ENCODE measurements at places on chromosomes 13 and 19.

DNA sequence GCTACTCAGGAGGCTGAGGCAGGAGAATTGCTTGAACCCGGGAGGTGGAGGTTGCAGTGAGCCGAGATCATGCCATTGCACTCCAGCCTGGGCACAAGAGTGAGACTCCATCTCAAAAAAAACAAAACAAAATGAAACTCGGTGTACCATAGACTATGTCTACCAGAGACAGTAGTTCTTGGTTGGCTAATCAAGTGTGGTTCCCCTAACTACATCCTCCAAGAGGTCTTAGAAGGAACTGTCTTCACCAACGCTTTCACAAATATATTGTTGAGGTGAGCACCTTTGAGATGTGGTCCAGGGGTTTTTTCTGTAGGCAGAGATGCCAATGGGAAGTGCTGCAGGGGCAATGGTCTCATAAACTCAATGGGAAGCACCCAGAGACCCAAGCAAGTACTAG is 48.0 kb downstream of the RFC3 start:
- no peak for DNase-seq

GRCh38 chr19:49301165-49301865 is 23.7 kb downstream of the SLC6A16 start:
- DNase-seq, result peak; percentile 49

DNA sequence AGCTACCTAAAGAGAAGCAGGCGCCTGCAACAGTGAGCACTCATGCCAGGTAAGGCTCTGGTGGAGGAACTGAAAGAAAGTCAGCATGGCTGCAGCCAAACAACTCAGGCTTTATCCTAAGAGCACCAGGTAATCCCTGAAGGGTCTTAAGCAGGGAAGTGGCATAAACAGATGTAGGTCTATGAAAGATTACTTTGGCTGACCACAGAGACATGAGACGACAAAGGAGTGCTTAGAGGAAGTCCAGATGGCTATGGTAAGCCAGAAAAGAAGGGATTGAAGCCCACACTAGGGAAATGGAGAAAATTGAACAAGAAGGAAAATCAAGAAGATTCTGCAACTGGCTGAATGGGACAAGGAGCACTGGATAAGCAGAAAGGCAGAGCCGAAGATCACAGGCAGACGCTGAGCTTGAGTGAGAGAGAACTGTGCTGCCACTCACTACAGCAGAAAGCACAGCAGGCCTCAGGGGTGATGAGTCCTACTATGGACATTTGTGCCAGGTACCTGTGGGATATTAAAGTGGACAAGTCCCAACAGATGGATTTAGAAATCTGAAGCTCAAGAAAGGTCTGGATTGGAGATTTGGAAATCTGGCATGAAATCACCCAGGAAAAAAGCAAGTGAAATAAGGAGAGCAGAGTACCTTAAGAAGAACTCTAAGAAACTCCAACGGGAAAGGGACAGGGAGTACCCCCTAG is 4.2 kb downstream of the RCBTB1 start:
- DNase-seq, result no peak

DNA sequence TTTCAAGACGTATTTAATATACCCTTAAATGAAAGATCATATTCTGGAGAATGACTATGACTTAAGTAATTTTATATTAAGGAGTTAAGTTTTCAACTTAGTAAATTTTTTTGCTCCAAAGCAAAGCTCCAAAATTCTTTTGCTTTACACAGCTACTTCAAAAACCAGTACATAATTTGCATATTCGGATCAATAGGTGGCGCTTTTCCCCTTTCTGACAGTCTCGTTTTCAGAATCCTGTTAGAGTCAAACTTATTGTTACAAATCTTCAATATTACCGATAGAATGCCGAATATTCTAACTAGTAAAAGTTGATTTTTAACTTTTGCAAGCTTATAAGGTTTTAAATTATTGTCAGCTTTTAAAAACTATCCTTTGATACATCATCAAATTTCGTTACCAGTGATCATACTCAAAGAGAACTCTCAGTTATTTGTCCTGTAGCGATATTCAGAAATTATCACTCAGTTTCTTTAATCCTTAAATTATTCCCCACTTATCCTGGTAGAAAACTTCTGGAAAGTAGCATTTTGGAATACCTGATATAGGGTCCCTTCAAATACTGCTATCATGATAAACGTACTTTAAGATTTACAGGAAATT is 852.7 kb upstream of the KLHL1 start:
- peak; percentile 12 for DNase-seq

GRCh38 chr19:3516675-3517207 is 10.6 kb downstream of the FZR1 start:
- DNase-seq, result no peak

DNA sequence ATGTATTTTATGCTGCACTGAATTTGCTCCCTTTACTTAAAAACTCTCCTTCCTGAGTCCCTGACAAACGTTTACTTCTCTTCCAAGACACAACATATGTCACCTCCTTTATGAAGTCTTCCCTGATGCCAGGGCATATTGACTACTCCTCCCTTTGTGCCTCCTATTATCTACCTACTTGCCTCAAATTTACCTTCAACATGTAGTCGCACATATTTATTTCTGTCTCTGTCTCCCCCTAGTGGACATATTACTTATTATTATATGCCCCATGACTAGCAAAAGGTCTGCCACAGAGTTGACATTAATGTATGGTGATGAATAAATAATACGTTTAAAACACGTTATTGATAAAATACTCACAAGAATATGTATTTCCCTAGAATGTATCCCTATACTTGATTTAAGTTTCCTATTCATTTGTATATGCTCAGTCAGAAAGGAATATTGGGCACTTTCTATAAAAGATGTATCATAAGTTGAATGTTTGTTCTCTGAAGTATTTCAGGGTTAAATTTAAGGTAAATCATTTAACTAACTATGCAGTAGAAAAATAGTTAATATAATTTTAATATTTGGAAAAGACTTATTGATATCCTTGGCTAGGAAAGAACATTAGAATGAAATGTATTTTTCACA is 250.3 kb upstream of the ATXN8OS start:
- DNase-seq, result peak; percentile 11

GRCh38 chr19:13930402-13930801 is 7.8 kb downstream of the PODNL1 start:
- DNase-seq, result no peak

DNA sequence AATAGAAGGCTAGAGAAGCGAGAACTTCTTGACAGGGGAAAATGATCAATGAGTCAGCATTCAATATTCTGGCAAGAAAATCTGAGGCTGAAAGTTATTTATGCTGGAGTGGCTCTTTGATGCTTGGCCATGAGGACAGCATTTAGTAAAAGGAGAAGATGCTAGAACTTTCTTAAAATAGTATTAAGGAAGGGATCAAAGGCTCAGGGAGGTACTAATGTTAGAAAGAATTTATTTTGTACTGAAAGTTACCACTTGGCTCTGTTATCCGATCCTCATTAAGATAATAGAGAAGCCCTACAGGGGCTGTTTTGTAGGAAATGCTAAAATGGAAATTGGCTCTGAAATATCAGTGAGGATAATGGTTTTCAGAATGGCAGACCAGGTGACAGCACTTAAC is 1774.6 kb upstream of the PCDH20 start:
- DNase-seq, result no peak

- DNase-seq, result no peak
Measured at GRCh38 chr19:10450191-10450852, 30.0 kb downstream of the PDE4A start.

DNA sequence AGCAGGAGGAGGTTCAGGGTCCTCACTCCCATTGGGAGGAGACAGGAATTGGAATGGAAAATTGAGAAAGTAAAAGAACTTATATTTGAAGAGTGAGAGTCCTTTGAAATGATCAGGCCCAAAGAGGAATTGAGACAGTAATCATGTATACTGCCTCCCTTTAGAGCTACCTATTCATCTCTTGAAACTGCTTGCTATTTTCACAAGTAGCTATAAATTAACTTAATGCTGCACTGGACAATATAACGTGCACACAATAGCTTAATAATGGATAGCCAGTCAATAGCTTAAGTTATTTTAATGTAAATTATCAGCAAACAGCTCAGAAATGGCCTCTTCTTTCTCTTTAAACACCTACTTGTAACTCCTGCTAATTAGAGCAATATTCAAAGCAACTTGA is 46.6 kb upstream of the MYCBP2 start:
- DNase-seq, result no peak

GRCh38 chr13:50077431-50077830 is 62.2 kb downstream of the KCNRG start:
- DNase-seq, result no peak

GRCh38 chr13:29508130-29508875 is 87.2 kb downstream of the SLC7A1 start:
- peak; percentile 74 for DNase-seq

DNA sequence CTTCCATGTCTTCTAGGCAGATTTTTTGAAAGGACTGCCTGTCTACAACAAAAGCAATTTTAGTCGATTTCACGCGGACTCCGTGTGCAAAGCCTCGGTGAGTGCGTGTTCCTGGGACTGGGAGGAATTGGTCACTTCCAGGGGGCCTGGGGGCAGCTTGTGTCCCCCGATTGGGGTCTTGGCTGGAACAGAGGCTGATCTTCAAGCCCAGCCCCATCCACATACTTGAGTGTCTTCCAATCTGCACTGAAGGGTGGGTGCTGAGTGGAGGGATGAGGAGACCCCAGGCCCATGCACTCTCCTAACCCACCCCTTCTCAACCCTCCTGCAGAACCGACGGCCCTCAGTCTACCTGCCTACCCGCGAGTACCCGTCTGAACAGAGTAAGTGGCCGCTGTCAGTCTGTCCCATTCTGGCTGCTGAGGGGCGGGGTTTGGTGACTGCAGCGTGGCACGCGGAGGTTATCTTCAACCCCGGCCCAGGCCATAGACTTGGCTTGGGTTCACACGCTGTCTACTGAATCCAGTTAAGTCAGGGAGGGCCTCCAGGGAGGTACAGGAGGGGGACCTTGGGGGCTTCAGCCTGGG is 4.7 kb downstream of the DDA1 start:
- no peak for DNase-seq

Data from foreskin melanocyte (primary cell).